ENCODE measurements at places on chromosomes 1 and 21.

- no peak for DNase-seq
Measured at GRCh38 chr1:197106869-197107268, 39.6 kb downstream of the ASPM start.

- no peak for DNase-seq
Measured at GRCh38 chr1:165542647-165543046, 1.2 kb upstream of the LRRC52 start.

DNA sequence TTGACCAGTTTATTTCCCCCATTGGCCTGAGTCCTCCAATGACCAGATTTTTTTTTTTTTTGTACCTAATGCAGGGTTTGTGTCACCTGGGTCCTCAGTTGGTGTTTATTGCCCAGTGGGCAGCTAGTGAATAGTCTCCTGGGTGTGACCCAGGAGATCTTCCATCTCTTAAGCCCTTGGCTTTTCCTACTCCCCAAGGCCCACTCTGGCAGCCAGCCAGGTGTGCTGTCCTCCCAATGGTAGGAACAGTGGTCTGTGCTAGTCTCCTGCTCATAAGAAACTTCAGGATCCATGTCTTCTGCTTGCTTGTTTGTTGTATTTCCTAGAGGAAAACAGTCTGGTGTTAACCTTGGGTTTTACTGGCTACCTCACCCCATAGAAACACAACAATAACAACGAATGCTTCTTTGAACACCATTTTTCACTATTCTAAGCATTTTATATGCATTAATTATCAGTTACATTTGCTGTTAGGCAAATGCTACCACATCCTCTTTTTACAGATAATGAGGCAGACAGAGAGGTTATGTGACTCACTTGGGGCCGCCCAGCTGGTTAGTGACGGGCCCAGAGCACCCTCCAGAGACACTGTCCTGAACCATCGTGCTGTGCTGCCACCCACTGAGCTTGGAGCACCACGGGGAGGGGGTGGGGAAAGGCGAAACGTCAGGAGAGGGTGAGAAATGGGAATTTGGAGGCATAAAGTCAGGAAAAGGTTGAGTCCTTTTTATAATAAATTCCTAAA is 107.5 kb downstream of the HIVEP3 start:
- peak; percentile 84 for DNase-seq

DNA sequence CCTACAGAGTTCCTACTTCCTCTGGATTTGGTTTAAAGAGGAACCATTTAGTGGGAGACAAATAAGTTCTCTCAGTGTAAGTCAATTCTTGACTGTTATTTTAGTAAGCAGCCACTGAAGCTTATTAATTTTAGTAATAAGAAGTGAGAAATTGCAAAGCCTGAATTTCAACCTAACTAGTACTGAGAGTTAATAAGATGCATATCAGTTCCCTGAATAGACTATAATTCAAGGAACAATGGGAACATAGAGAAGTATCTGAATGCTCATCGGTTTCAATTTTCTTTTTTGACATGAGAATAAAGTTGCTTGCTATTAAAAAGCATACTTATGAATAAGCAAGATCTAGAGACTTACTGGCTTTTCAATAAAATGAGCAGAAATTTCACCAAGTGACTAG is 8.0 kb upstream of the PPT1 start:
- no peak for DNase-seq

DNA sequence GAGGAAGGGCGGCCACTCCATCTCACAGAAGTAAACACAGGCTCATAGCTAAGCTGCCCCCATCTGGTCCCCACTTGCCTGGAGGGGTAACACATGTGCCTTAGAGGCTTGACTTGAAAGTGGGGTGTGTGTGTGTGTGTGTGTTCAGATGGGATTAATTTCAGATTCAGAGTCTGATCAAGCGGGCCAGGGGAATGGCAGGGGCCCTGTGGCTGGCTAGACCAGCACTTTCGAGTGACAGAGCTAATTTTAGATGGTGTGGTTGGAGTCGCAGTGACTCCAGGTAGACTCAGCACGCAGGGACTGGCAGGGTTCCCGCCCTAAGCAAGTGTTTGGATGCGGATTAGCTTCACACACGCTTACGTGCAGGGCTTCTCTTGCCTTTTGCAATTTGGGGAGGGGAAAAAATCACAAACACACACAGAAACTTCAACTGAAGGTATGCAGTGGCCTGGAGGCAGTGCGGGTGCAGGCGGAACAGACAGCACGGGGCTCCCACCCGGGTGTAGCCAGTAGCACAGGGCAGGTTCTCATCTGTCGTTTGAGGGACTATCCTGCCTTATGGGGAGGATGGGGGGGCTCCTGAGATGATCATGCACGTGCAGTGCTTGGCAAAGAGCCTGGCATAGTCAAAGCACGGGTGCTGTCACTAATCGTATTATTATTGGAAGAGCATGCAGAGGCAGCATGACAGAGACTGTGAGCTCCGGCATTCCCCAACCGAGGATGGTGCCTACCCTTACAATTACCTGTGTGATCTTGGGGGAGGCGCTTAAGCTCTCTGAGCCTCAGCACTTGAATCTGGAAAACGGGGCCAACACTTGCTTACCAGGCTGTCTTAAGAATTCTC is 1.3 kb downstream of the EDN2 start:
- no peak for DNase-seq

- DNase-seq, result peak; percentile 74
Measured at GRCh38 chr21:41973861-41974751, 20.3 kb upstream of the C2CD2 start.

DNA sequence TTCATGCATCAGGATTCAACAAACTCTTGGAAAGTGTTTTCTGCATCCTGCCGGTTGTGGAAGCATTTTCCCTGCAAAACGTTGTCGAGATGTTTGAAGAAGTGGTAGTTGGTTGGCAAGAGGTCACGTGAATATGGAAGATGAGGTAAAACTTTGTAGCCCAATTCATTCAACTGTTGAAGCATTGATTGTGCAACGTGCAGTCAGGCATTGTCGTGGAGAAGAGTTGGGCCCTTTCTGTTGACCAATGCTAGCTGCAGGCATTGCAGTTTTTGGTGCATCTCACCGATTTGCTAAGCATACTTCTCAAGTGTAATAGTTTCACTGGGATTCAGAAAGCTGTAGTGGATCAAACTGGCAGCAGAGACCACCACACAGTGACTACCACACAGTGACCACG is 57.0 kb upstream of the PRDM2 start:
- peak; percentile 68 for DNase-seq

DNA sequence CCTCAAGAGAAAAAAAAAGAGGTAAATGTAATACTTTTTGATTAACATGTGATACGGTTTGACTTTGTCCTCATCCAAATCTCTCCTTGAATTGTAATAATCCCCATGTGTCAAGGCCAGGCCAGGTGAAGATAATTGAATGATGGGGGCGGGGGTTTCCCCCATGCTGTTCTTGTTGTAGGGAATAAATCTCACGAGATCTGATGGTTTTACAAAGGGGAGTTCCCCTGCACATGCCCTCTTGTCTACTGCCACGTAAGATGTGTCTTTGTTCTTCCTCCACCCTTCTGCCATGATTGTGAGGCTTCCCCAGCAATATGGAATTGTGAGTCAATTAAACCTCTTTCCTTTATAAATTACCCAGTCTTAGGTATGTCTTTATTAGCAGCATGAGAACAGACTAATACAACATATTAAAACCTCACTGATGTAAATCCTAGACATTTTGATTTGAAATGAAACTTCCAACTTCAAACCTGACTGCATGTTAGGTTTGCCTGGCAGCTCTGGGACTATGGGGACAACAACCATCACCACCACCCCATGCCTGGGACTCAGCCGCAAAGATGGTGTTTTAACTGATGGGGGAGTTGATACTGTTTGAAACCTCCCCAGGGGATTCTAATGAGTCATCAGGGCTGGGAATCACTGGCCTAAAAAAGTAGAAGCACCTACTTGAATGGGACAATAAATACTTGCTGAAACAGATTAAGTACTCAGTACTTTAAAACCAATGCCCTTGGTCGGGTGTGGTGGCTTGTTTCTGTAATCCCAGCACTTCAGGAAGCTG is 32.8 kb upstream of the BACH1 start:
- no peak for DNase-seq

DNA sequence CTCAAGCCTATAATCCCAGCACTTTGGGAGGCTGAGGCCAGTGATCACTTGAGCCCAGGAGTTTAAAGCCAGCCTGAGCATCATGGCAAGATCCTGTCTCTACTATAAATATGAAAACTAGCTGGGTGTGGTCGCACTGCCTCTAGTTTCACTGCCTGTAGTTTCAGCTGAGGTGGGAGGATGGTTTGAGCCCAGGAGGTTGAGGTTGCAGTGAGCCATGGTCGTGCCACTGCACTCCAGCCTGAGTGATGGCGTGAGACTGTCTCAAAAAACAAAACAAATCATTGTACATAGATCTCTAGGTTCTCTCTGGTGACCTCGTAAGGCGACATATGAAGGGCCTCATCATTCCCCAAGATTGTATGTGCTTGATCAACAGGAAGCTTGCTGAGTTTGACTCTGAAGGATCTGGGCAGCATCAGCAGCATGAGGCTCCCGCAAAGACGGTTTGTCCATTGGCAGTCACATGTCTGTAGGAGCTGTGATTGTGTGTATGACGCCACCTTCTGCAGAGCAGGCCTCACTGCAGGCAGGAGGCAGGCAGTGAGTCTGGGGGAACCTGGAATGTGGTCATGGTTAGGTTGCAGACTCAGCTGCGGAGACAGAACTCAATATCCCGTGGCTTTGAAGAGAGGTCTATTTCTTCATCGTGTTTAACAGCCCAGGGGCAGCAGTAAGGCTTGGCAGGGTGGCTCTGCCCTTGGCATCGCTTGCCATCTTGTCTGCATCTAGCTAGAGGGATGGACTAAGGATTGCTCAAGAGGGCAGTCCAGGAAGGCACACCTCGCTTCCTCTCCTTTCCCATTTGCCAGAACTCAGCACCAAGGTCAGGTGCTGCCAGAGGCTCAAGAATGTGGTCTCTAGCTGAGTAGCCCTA is 14.0 kb downstream of the ATP5PO start:
- DNase-seq, result peak; percentile 49

GRCh38 chr1:162475089-162475488 is 22.5 kb upstream of the UHMK1 start:
- no peak for DNase-seq

DNA sequence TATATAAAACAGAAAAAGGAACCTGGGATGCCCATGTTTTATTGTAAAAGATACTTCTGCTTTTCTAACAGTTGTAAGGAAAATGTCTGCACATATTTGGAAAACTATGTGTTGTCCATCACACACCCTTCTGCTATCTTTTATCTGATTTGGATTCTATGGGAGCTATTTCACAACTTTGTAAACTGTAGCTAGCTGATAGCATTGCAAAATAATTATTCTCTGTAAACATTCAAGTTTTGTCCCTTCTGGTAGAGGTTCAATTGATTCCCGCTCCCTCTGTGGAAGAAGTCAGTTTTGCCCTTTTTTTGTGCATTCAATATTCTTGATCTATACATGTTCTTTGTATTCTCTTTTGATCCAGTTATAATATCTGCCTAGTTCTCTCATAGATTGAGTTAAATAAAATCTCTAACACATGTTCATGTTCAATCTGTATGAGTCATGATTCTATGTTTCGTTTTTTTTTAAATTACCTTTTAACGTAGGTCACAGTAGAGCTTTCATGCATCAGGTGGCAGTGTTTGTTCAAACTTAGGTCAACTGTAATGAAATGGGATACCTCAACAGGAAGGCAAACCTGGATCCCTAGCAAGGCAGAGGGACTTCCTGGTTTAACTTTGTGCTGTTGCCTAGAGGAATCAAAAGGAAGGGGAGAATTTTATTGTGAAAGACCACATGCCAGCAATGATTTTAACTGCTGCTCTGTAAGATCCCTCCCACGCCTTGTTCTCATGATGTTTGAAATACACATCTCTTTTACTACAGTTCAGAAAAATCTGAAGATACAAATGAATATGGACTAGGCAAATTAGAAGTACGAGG is 26.0 kb upstream of the BCL9 start:
- DNase-seq, result peak; percentile 48

DNA sequence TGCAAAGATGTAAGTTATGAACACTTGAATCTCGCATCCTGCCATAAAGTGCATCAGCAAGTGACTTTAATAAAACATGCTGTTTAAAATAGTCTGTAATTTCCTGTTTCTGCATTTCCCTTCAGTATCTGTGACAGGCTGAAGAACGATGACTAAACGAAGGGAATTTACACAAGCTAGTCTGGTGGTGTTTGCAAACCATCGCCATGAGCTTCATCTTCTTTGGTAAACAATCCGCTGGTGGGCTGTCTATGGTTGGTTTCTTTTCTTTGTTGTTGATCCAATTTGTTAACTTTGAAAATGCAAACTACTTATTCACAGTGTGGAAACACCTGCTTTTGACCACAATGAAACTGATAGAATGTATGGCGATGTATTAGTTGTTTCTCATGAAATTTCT is 13.9 kb downstream of the SERTAD4 start:
- DNase-seq, result no peak

DNA sequence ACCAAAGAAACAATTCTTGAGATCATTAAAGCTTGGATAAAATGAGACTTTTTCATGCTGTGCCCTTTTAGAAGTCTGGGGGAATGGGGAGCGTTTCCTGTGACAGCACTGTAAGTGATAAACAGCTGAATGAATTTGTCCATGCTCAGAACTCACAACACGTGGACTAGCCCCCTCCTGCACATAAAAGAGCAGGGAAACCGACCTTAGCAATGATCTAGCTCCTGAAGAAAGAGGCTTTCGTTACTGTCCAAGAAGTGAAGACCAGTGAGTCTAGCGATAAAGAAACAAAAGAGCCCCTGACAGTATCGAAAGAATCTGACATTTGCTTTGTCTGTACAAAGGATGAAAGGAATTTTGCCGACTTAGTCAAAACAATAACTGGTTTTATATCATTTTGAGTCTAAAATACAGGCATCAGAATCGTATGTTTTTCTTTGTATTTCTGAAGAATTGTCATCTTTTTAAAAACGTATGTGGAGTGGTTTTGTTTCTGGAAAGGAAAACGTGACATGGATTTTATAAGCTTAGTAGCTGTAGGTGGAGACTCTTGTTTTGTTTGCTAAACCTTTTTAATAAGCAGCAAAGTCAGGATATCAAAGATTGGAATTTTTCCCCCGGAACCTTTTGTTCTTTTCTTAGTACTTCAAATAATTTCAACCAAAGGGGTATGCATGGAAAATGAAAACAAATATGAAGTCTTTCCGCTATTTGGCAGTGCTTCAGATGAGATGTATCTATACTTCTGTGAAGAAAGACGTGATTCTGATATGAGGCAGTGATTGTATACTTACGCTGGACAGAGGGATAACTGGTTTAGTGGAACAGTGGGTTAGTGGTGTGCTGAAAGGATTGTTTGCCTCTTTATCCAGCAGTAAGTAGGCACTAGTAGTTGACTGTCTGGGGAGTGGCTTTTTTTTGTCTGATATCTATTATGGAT is 61.0 kb downstream of the MAST2 start:
- no peak for DNase-seq

- no peak for DNase-seq
Measured at GRCh38 chr1:44784094-44785028, 3.6 kb downstream of the BEST4 start.

GRCh38 chr1:6674771-6675170 is 26.8 kb downstream of the DNAJC11 start:
- DNase-seq, result no peak

- no peak for DNase-seq
Measured at GRCh38 chr1:67525053-67525760, 95.0 kb upstream of the SERBP1 start.

- DNase-seq, result peak; percentile 72
Measured at GRCh38 chr1:93681101-93681988, at the start of gene BCAR3. TSS of gene BCAR3 (minus strand) at chr1:93681837. CDS start at chr1:93674930, 6,907 bp downstream.

- DNase-seq, result no peak
Measured at GRCh38 chr21:27448960-27449359, 482.1 kb upstream of the ADAMTS5 start.
